ENCODE measurements at places on chromosomes 6 and 20.

- no peak for DNase-seq
Observed at GRCh38 chr6:3805448-3806123, 43.6 kb upstream of the FAM50B start.

- DNase-seq: no peak
Observed at GRCh38 chr20:23131766-23132165, 45.6 kb upstream of the CD93 start.

DNA sequence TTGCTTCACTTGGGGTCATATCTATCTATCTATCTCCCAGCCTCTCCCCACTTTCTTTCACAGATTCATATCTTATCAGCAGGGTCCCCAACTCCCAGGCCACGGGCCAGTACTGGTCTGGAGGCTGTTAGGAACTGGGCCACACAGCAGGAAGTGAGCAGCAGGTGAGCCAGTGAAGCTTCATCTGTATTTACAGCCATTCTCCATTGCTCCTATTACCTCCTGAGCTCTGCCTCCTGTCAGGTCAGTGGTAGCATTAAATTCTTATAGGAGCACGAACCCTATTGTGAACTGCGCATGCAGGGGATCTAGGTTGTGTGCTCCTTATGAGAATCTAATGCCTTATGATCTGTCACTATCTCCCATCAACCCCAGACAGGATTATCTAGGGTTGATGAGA is 14.8 kb upstream of the TAB2 start:
- DNase-seq: no peak

DNA sequence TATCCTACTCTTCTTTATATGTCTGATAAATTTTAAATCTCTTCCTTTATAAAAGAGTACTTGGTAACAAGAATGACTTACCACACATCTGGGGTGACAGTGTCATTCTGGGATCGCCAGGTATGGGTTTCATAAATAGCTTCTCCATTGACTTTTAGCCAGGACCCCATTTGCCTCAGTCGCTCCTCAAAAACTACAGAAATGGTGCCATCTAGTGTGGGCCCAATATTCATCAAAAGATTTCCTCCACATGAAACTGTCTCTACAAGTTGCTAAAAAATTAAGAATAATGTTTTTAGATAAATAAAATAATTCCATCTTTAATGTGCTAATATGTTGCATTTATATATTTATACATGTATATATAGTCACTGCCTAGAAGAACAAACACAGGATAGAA is 9.7 kb downstream of the FUCA2 start:
- no peak for DNase-seq

DNA sequence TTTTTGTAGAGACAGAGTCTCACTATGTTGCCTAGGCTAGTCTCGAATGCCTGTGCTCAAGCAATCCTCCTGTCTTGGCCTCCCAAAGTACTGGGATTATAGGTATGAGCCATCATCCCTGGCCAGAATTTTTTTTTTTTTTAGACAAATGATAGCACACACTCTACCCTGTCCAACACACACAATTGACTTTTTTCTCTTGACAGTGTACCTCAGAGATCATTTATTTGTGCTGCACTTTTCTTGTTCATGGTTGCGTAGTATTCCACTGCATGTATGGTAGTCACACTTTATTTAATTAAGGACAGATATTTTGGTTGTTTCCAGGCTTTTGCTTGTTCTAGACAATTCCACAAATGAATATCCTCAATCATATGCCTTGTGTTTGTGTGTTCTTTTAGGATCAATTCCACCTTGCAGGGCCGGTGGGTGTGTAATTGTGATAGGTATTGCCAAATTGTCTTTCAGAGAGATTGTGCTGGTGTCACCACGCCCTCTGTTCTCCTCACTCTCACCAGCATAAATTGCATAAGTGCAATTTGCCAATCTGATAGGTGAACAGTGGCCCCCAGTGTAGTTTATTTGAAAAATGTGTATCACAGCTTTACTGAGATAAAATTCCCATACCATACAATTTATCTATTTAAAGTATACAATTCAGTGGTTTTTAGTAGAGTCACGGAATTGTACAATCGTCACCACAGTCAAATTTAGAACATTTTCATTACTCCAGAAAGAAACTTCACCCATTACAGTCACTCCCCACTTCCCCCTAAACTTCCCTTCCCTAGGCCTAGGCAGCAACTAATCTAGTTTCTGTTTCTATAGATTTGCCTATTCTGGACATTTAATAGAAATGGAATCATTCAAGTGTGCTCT is 20.1 kb downstream of the SRC start:
- DNase-seq: no peak

DNA sequence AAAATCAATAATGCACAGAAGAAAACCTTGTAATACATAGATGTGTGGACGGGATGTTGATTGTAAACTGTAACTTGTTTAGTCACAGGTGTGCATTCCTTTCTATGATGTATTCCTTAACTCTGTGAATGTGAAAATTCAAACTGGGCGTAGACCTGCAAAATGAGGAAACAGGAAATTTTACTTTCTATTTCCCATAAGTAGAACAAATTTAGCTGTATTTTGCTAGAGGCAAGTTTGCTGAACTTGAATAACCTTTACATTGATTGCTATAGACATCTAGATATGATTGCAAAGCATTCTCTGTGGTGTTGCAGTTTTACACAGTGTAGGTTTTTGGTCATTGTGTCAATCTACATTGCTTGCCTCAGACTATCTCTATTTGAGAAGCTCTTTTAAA is 368.4 kb upstream of the MAN1A1 start:
- DNase-seq: no peak

Measured in fibroblast of gingiva (primary cell).